ENCODE measurements at places on chromosomes 2 and 18.

DNA sequence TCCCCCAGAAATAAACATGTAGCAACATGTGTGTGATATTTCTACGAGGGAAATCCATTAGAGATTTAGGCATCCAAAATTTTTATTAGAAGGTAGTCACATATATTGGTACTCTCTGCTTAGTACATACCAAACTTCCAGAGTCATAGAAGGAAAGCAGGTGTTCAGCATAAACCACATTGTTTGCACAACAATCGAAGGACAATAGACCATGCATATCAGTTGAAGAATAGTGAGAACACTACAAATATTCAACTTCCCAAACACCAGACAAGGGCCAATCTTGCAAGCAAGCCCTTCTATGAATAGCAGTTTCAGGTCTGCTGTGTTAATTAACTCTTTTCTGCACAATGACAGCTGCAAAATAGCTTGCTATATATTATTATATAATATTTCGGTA, 702.2 kb downstream of the ERBB4 start:
- DNase-seq = no peak

- no peak for DNase-seq
These were observed 70.3 kb upstream of the DOCK10 start for GRCh38 chr2:225112362-225113126.

- DNase-seq = no peak
These were observed 23.4 kb downstream of the NR4A2 start for GRCh38 chr2:156309167-156309566.

DNA sequence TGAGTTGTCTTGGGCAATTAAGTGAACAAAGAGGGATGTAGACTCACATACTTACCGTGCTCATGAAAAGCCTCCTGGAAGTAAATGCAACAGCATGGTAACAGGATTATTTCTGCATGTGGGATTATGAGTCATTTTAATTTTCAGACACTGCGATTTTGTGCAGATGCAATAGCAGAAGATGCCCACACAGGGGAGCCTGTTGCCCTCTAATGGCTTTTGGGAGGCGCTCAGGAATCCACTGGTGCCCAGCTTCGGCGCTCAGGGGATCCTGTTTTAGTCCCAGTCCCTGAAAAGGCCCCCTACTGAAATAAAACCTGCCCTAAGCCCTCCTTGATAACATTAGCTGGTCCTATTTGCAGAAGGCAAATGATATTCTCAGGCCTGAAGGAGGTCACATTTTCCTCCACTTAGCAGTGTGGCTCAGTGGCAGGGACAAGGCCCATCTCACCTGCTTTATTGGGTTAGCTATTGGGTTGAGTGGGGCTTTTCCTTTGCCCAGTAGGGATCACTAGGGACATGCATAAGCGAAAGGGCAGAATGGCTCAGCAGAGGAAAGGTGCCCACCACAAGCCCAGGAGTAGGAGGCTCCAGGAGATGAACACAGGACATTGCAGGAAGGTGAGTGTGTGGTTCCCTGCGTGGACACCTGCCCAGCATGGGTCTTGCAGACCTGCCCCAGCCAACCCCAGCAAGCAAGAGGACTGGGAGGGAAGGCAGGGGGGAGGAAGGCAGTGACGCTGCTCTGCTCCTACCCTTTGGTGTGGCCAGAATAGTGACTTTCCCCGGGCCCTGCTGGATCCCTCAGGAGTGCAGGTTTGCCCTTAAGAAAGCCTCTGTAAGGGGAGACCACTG, 26.5 kb upstream of the KCNS3 start:
- peak; percentile 66 for DNase-seq

DNA sequence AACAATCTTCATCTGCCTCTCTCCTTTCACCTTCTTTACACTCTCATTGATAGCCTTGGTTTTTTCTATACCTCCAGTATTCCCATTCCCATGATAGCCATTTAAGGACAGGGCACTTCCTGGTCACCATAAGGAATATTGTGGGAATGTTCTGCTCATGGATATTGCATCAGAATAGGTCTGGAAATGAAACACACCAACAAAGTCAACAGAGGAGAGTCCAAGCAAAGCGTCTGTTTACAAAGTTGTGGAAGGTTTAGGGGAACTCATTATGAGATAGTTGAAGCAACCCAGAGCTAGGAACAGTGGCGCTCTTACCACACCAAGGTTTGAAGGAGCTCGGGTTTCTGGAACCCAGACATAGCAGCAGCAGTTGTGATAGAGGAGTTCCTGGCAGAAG, 150.3 kb upstream of the TNP1 start:
- peak; percentile 58 for DNase-seq

DNA sequence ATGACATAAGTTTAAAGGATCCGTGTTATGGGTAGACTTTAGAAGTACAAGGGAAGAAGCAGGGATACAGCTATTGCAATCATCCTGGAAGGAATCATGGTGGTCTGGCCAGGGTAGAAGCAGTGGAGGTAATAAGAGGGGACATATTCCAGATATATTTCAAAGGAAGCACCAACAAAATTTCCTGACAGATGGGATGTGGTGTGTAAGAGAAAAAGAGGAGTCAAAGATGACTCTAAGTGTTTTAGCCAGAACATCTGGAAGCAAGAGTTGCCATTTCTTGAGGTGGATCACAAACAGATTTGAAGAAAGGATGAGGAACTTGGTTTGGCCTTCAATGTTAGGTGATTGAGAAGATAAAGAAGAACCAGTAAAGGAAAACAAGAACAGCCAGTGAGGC, 133.1 kb upstream of the CTAGE1 start:
- DNase-seq = peak; percentile 5

GRCh38 chr18:36389811-36390581, 92.5 kb downstream of the FHOD3 start:
- DNase-seq = no peak

DNA sequence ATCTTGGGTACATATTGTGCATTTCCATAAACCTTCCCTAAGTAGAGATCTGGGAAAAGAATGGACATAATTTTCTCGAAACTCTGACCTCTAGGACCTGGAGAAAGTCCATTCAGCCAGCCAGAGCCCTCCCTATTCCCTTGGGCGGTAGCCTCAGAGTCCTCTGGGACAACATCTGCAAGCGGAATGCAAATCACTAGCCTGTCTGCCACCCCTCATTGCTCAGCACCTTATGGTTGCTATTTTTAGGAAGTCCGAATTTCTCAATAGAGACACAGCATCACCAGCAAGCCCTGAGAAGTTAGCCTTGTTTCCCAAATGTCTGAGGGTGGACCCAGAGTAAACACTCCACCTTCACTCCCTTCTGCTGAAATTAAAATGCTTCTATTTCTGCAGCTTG, 17.6 kb upstream of the CD28 start:
- peak; percentile 91 for DNase-seq

Measured in fibroblast of villous mesenchyme (primary cell).